ENCODE measurements at places on chromosomes 1 and 21.

DNA sequence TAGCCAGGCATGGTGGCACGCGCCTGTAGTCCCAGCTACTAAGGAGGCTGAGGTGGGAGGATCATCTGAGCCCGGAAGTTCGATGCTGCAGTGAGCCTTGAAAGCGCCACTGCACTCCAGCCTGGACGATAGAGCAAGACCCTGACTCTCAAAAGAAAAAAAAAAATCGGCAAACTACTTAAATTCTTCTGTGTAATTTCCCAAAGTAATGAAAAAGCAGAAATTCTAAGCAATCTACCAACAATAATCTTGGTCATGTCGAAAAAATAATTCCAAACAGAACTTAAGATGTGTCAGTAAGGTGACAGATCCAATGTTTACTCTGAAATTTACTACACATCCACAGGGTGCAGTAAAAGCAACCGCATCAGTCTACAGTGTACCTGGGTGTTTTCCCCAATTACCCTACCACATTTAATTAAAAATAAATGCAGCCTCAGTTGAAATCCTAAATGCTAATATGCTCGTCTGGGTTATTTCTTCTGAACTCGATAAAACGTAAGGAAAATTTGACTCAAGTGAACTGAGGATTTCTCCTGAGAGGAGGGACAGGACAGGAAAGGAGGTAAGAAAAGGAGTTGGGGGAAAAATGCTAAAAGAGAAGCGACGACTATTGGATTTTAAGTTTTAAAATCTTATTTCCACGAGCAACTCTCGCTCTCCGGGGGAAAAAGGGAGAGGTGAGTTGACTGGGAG is 801 bp downstream of the EPRS1 start:
- no peak for DNase-seq

- no peak for DNase-seq
Observed at GRCh38 chr1:60890664-60891063, 191.7 kb upstream of the NFIA start.

GRCh38 chr1:6108937-6109614 is 63.4 kb downstream of the KCNAB2 start:
- no peak for DNase-seq

- DNase-seq = no peak
Observed at GRCh38 chr1:99642053-99642452, 3.9 kb upstream of the PALMD start.

- DNase-seq = no peak
Observed at GRCh38 chr1:209219791-209220524, 363.6 kb upstream of the CAMK1G start.

DNA sequence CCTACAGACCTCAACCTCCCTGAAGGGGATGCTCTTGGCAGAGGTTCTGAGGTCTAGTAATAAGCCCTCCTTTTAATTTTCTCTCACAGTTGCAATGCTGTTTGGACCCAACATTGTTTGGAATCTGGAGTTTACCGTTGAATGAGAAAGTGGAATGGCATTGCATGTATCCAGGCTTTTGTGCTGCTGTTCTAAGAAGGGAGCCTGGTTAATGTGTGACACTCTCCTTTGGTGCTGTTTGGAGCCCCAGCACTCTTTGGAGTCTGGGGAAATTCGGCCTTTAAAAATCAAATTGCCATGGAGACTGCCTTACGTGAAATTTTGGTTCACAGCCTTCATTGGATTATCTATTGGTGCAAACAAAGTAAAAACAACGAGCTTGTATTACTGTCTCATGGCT is 23.7 kb upstream of the TMEM61 start:
- no peak for DNase-seq

GRCh38 chr1:154987326-154987725 is 4.2 kb downstream of the FLAD1 start:
- no peak for DNase-seq

GRCh38 chr1:18769140-18769539 is 90.3 kb downstream of the TAS1R2 start:
- no peak for DNase-seq

DNA sequence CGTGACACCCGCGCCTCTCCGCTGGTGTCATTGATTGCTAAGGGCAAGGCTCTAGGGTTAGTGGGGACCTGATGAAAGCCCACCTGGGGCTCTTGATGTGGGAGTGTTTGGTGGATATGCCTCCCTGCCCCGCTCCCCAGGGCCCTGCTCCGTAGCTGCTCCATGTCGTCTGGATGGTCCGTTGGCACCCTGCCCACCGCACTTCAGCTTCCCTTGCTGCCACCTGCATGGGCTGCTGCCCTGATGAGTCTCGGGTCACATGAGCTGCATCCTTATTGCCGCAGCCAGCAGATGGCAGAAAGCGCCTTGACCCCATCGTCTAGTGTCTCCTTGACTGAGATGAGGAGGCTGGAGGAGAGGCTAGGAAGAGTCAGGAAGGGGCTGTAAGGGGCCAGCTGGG is 439.4 kb downstream of the CAMTA1 start:
- peak; percentile 2 for DNase-seq

DNA sequence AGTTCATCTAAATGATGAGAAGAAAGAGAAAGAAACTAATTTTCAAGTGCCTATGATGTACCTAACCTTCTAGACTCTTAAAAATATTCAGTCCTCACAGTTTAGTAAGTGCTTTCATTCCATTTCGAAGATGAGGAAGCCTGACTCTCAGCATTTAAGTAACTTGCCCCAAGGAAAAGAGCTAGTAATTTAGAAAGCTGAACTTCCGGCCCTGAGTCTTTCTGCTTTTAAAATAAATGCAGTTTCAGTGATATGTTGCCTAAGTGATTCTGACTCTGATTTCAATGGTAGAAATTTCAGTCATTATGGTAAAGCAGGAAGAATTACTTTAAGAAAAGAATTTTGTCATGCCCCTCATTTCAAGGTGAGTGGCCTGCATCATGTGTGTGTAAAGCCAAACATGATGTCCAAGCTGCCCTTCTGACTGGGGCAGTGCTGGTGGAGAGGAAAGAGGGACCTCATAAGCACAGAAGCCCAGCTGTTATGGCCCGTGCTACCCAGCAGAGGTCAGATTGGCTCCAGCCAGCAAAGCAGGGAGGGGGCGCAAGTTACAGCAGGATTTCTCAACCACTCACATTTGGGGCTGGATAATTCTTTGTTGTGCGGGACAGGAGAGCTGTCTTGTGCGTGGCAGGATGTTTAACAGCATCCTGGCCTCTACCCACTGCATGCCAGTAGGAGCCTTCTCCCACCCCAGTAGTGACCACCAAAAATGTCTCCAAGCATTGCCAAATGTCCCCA is 10.7 kb downstream of the ATP1A4 start:
- no peak for DNase-seq

DNA sequence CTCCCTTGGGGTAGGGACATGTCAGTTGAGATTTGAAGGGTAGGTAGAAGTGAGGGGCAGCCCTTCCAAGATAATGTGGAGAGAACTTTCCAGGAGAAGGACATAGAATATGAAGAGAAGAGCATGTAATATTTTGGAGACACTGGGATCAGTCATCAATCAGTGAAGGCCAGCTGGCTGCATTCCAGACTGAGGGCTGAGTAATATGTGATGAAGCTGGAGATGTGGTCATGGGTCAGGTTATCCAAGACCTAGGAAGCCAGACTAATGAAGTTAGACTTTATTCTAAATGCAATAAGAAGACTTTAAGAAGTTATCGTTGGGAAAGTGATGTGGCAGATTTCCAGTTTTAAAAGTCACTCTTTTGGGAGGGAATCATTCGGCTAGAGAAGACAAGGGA is 262.0 kb downstream of the HMCN1 start:
- no peak for DNase-seq

DNA sequence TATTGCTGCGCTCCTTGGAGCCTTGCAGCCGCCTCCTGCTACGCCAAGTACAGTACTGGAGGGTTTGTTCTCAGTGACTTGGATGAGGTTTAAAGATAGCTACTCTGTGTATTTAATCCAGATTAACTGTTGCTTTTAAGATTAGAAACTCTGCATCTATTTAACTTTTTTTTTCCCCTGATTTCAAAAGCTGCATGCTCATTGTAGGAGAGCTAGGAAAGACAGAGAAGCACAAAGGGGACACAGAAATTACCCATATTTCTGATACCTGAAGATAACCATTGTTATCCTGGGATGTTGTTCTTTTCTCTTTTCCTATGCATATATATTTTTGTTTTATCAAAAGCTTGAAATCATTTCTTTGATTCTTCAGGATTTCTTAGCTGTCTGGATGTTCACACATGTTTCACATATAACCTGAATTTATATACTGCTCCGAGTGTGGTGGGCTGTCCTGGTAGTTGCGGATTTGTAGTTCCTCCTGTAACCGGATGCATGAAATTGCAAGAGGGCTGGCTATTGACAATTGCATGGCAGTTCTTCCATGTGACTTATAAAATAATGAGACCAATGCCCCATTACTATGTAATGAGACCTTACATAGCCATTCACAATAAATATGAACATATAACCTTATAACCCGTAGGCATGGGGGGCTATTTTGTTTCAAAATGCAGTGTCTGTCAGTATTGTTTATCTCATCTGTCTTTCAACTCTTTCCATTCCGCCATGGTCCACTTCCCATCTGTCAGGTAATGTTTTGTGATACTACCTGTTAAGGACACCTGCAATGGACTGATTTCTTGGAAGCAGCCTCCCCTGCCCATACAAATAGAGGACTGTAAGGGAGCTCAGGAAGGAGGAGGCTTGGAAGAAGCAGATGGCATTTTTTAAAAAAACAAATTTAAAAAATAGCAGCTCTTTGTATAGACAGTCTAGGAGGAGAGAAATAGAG is 1.4 kb downstream of the RAVER2 start:
- no peak for DNase-seq

- no peak for DNase-seq
Observed at GRCh38 chr1:80594013-80594412, 1206.7 kb upstream of the ADGRL2 start.

DNA sequence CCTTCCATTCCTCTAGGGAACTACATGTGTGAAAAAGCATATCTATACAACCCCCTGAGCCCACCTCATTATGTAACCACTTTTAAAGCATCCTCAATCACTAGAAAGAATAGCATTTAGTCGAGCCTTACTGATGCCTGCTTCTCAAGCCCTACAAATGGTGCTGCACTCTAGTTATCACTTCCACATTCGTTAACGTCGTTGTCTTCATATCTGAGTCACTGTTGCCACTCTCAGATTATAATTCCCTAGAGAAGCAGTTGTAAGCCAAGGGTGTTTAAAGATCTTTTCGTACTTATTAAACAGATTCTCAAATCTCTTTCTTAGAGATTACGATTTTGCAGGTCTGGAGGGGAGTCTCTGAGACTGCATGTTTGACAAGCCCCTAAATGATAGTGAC is 16.5 kb downstream of the ATP1B1 start:
- DNase-seq = no peak

- DNase-seq = no peak
Observed at GRCh38 chr1:219798283-219799030, 129.9 kb downstream of the SLC30A10 start.

GRCh38 chr1:219651993-219652392 is 39.1 kb upstream of the ZC3H11B start:
- DNase-seq = no peak

GRCh38 chr1:23216771-23217420 is 406 bp downstream of the HTR1D start:
- peak; percentile 17 for DNase-seq

GRCh38 chr1:205056956-205057568 is 14.1 kb downstream of the CNTN2 start:
- DNase-seq = no peak

- no peak for DNase-seq
Observed at GRCh38 chr1:89440911-89441310, 77.1 kb downstream of the GBP6 start.

DNA sequence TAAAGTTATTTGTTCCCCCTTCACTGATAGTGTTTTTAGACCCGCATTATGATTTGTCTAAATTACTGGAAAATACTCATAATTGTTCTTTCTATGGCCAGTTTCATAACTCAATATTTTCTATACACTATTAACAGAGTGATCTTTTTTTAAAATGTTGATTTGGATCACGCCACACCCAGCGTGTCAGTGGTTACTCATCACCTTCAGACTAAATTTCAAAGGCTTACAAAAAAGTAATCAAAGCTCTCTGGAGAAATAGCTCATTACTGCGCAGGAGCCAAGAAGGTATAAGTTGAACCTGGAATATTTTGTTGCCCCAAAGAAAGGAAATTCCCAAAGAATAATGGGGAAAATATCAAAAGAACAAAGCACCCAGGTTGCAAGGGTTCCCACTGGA is 104.9 kb downstream of the EVI5 start:
- no peak for DNase-seq

DNA sequence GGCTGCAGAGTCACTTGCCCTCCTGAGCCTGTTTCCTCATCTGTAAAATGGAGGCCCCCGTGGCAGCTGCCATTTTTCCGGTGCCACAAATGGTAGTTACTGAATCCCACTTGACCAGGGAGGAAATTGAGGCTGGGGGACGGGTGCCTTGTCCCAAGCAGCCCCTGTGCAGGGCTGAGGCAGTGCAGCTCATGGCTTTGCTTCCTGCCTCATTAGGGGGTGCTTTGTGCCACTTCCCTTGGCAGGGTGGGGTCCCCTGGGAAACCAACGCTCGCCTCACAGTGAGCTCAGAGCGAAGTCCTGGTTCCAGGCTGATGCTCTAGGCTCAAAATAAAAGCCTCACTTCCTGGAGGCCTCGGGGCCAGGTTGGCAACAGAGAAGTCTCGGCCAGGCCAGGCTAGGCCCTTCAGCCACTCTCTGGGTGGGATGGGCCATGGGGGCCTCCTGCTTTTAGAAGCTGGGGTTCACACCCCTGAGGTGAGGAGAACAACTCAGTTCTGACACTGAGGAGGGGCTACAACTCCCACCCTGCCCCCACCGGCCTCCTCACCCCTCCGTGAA is 6.8 kb downstream of the LAPTM5 start:
- DNase-seq = no peak

DNA sequence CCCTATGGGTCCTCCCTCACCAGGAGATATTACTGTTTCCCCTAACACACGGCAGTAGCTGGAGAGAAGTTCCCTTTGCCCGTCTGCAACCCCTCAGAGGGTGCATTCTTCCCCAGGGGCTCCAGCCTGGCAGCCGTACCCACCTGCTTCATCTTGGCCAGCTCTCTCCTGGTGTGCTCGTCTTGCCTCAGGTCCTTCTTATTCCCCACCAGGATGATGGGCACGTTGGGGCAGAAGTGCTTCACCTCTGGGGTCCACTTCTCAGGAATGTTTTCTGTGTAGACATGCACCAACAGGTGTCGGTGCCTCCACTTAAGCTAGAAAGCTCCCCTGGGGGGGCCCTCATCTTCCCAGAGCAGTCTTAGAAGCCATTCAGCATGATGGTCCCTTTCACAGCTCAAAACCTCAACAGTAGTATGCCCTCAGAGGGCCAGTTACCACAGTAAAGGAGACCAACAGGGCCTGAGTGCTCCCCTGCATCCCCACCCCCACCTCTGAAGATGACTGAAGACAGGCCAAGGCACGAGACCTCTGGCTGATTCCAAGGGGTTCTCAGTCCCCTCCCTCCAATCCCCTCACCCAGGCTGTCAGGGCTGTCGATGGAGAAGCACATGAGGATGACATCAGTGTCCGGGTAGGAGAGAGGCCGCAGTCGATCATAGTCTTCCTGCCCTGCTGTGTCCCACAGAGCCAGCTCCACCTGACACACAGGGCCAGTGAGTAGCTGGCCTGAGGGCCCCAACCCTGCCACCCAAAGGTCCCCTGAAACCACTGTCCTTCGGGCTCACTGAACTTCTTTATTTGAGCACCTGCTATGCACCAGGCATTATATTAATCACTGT is 4.3 kb downstream of the RHOC start:
- DNase-seq = no peak

Data from stimulated activated CD4-positive, alpha-beta T cell treated with anti-CD3 and anti-CD28 coated beads, TNF-alpha, amount 100 ng/mL, for 24 hours (primary cell).